M059J (cell line): ENCODE measurements at places on chromosomes 16 and 17. TPM values are rescaled to one million over a fixed set of nuclear protein-coding genes. Genes with fewer than 3 reads are reported as not detected.

The TAT gene
- not detected in 2 replicates for total RNA-seq

The CCL16 gene
- not detected in 2 replicates for total RNA-seq

The OTOP2 gene
- total RNA-seq, result not detected in 2 replicates

The KCNJ2 gene
- 0.44 and 0.54 TPM in 2 replicates for total RNA-seq

The SLC5A10 gene
- total RNA-seq, result 0.27 TPM in 1 of 2 replicates, not detected in the other

The CACNA1G gene
- 0.15 TPM in 1 of 2 replicates, not detected in the other for total RNA-seq

The EVI2A gene
- 7.4 and 7.7 TPM in 2 replicates for total RNA-seq

The MEOX1 gene
- not detected in 2 replicates for total RNA-seq

The TMUB2 gene
- total RNA-seq, result 36.8 and 37.6 TPM in 2 replicates

The TMIGD1 gene
- not detected in 2 replicates for total RNA-seq

The CDC42EP4 gene
- 12.7 and 16.6 TPM in 2 replicates for total RNA-seq

The DRC3 gene
- total RNA-seq, result 0.12 and 0.69 TPM in 2 replicates

The GPR179 gene
- not detected in 2 replicates for total RNA-seq

The PTX4 gene
- total RNA-seq, result not detected in 2 replicates

The SLC6A2 gene
- not detected in 2 replicates for total RNA-seq

The BRICD5 gene
- total RNA-seq, result 0.10 and 0.89 TPM in 2 replicates

The MYH1 gene
- total RNA-seq, result not detected in 2 replicates

The ZFPM1 gene
- total RNA-seq, result 0.10 and 1.9 TPM in 2 replicates

The TRIM65 gene
- 6.4 and 11.1 TPM in 2 replicates for total RNA-seq

The ALDOC gene
- 0.32 TPM in 1 of 2 replicates, not detected in the other for total RNA-seq

The SLC13A2 gene
- total RNA-seq, result not detected in 2 replicates

The ARHGDIG gene
- total RNA-seq, result not detected in 2 replicates

The ZNRF1 gene
- 13.6 and 19.3 TPM in 2 replicates for total RNA-seq
